Endodermal cell (in vitro differentiated cells): ENCODE measurements at places on chromosomes 6 and 20.

DNA sequence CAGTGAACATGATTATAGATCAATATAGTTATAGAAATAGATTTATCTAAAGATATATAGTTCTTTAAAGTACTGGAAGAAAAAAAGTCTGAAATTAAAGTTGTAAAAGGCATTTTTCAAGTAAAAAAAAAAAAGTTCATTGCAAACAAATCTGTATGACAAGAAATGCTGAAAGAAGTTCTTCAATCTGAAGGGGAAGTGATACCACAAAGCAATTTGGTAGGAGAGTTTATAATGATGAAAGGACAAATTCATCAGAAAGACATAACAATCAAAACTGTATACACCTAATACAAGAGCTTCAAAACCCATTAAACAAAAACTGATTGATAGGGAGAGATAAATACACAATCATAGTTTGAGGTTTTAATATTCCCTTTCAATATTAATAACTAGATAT lies 14.1 kb downstream of the HUS1B start:
- no peak for DNase-seq

DNA sequence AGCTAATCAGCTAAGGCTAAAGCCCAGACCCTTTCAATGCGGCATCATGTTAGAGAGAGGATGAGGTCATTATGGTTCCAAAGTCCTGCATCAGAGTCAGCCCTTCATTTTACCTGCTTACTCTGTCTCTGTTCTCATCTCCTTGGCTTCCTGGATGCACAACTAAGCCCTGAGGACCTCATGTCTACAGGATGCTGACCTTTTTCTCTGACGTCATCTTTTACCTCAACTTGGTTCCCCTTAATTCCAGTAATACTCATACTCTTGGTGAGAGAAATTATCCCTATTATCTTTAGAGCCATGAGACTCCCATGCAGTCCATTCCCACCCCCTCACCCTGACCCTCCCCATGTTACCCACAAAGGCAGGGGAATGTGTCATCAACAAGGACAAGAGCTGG lies 636.5 kb upstream of the CHD6 start:
- DNase-seq, result no peak

DNA sequence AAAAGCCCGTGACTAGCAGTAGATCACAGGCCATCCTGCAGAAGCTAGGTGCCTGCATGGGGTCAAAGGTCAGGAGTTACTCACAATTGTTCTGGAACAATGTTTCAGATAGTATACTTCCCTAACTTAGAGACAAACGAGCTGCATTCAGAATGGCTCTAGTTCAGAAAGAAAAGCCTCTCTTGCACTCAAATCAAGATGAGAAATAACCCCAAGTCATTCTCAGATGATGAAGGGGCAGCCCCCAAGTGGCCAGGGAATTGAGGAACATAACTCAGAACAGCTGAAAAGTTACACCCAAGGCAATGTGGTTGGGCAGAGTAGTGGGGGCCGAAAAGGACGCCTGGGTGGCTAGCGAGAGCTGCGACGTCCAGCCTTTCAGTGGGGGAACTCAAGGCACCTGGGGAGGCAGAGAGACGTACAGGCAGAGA lies 27.8 kb downstream of the FYN start:
- DNase-seq, result no peak

DNA sequence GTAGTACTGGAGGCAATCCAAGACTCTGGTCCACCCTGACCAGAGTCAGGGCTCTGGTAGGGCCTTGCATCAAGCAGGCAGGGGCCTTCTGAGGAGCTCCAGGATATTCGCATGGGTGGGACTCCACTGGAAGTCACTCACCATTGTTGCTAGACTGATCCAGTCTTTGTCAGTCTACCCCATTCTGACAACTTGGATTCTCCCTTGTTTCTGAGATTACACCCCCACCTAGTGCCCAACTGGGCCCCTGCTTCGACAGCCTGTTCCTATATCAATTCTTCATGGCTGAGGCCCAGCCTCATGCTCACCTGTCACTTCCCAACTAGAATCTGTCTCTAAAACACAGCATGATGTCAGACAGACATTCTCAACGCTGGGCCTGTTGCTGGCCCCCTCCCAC lies 5.2 kb downstream of the SLC35D3 start:
- DNase-seq, result peak; percentile 79

- DNase-seq, result no peak
These were observed 70.6 kb downstream of the NRN1 start for GRCh38 chr6:5936140-5936539.

DNA sequence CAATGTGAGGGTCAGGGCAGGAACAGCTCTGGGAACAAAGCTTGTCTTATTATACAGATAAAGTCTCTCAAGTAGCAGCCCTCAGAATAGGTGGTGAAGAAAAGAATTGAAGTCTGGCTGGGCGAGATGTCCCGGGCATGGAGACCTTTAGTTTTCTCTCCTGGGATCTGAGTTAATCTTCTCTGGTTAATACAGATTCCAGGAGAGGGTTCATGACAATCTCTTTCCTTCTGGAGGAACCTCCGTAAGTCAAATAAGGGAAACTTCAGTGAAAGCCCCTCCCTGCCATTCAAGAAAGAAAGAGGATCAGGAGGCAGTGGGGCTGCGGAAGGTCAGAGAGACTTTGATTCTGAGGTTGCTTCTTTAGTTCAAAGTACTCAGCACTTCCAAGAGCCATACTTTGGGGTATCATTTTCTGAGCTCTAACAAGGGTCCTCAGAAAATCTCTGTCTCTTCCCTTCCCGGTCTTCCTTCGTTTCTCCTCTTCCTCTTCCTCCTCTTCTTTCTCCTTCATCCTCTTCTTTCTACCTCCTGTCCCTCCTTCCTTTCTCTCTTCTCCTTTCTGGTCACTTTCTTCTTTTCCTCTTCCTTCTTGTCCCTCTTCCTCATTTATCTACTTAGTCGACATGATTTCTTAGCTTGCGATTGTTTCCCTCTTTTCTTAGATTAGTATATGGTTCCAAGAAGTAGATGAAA lies 4.6 kb upstream of the ZNF184 start:
- no peak for DNase-seq

DNA sequence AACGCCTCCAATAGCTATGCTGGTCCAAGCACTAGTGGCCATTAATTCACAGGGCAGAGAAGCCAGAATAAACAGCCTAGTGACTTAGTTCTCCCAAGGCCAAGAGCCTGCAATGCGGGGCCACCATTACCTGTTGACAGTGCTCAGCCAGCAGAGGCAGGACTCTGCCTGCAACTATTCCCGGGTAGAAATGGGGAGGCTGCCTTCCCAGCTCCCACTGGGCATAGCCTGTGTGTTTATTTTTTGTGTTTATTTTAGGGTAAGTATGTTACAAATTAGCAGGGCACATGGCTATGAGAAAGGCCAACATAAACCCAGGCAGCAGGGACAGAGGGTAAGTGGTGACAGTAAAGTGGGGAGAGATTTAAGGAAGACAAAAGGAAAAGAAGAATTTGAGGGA lies 5.0 kb downstream of the GNAS-AS1 start:
- no peak for DNase-seq

GRCh38 chr6:35461270-35461669 lies 6.9 kb upstream of the RPL10A start:
- DNase-seq, result no peak

DNA sequence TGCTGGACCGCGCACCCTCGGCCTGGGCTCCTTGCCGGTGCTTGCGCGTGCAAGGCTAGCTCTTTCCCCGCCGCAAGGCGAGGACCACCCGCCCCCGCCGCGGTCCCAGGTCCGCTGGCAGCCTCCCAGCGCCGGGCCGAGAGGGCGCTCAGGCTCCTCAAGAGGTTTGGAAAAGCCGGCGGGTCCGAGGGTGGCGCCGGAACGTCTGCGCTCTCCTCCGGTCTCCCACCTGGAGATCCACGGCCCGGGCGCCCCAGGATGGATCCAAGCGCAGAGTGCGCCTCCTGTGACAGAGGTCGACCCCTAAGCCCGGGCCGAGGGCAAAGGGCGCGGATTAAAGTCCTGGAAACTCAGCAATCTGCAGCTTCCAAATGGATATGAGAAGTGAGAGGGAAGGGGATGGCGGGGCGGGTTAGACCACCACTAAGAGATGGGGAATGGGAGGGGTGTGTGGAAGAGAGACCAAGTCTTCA lies 575 bp upstream of the MICAL1 start:
- peak; percentile 84 for DNase-seq

DNA sequence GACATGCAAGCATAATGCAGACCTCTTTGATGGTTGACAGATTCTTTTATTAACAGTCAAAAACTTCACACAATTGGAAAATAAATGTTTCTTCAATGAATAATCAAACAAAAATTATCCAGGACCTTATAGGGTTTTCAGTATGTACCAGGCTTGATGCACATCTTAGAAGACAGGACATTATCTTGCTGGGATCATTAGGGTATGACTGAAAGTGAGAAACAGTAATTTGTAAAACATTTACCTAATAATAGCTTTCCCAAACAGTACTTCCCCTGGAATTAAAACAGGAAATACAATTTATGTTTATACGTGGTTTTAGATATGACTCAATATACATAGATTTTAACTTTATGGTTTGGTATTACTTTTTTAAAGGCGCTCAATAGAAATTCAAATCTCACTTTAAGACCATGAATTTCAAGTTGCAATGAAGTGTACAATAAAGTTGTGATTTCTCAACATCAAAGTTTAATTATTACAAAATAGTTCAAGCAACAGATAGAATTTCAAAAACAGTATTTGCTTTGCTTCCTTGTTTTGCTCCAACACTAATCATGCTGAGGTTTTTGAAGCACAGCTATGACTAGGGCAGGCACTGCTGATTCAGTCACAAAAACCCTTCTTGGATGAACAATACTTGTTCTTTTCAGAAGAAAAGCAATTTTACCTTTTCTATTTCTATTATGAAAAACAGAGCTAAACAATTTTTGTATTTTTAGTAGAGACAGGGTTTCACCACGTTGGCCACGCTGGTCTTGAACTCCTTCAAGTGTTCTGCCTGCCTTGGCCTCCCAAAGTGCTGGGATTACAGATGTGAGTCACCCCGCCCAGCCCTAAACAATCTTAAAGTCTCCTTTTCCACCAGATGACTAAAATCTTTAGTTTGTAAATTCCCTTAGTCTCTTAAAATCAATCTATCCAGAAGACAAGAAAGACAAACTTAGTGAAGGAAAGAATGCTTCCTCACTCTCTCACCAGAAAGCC lies 13.7 kb downstream of the SOD2 start:
- no peak for DNase-seq

DNA sequence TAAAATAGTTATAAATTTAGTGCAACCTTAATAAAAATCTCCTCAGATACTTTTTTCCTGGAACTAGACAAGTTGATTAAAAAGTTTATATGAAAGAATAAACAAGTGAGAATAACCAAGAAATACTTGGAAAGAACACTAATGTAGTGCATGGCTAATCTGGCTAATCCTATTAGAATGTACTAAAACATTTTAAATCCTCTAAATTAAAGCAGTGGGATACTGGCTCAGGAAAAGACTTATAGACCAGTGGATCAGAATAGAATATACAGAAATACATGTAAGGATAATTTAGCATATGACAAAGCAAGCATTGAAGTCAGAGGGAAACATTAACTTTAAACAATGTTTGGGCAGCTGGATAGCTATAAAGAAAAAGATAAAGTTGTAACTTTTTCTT lies 41.1 kb upstream of the ERVFRD-1 start:
- DNase-seq, result no peak

DNA sequence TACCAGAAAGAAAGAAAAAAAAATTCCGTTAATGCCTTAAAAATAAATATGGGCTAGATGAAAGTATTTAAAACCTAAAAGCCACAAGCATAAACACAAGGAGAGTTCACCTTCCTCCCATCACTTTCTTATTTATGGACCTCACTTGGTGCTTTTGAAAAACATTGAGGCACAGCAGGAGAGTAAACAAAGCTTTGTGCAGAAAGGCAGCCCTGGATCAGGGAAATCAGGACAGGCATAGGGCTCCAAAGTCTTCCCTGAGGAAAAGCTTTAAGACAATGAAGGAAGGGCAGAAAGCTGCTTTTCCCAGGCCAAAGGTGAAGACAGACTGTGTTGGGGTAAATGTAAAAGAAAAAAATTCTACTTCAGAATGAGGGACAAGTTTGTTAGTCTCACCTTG lies 207.9 kb downstream of the CLVS2 start:
- no peak for DNase-seq

GRCh38 chr6:140388192-140388802 lies 1013.8 kb upstream of the CITED2 start:
- no peak for DNase-seq

GRCh38 chr6:116397914-116398313 lies 27.2 kb downstream of the DSE start:
- no peak for DNase-seq

DNA sequence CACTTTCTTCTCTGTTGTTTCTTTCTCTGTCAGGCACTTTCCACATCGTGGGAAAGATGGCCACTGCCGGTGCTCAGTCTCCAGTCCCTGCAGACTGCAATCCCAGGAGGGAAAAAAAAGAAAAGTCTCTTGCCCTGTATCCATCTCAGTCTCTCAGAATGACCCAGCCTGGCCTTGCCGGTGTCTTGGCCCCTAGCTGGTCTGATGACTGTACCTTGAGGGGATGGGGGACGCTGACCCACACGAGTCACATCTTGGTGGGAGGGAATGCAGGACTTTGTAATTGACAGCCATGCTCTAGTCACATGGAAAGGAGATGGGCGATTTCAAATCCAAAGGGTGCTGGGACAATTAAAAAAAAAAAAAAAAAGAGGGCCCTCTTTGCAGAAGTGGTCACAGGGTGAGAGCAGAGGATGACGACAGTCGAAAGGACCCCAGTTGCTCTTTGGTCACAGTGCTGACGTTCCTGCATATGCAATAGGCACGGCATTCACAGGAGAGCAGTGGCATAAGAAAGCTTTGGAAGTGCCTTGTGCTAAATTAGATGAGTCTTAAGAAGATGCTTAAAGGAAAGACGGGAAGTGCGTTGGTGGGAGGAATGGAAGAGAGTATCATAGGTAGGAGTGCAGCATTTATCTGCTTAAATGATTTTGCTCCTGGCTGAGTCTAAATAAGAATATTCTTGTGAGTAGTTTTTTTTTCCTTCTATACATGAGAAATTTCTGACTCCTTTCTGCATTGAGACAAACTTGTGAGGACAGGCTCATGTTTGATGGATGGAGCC lies 63.9 kb upstream of the AKAP12 start:
- DNase-seq, result no peak

- DNase-seq, result peak; percentile 60
These were observed 54.6 kb upstream of the POLR1H start for GRCh38 chr6:30006170-30007131.

GRCh38 chr20:62547364-62547763 lies 71.6 kb upstream of the GATA5 start:
- DNase-seq, result no peak

- no peak for DNase-seq
These were observed 173.7 kb downstream of the CLVS2 start for GRCh38 chr6:123169774-123170095.

DNA sequence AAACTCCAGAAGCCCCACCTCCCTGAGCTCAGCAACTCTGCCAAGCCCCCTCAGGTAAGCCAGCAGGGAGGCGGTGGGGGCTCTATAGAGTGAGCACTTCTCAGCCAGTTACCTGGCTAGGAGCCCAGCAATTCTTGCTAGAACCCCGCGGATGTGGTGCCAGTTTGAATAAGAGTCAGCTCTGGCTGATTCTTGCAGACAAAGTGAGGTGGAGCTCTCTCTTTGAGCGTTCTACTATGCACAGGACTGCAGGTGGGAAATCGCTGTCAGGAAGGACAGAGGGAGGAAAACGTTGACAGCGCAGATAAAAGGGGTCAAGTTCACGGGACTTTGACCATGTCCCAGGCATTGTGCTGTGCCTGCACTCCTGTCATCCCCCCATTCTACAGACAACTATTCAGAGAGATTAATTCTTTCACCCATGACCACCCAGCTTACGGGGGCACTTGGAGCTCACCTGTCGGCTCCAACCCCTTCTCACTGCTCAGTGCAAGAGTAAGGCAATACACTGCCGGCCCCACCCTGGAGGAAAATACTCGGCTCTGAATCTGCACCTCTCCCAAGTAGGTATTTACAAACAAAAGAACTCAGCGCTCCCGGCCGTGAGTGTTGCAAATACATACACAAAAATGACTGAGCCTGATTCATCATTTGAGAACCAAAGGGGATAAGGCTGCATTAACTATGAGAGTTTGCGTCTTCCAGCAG lies 92.9 kb downstream of the ANKRD60 start:
- DNase-seq, result peak; percentile 63
